ENCODE measurements at places on chromosomes 7 and 10. TPM values are rescaled to one million over a fixed set of nuclear protein-coding genes. Genes with fewer than 3 reads are reported as not detected.

- DNase-seq, result no peak
Observed at GRCh38 chr10:63671317-63671937, 150.2 kb downstream of the REEP3 start.

DNA sequence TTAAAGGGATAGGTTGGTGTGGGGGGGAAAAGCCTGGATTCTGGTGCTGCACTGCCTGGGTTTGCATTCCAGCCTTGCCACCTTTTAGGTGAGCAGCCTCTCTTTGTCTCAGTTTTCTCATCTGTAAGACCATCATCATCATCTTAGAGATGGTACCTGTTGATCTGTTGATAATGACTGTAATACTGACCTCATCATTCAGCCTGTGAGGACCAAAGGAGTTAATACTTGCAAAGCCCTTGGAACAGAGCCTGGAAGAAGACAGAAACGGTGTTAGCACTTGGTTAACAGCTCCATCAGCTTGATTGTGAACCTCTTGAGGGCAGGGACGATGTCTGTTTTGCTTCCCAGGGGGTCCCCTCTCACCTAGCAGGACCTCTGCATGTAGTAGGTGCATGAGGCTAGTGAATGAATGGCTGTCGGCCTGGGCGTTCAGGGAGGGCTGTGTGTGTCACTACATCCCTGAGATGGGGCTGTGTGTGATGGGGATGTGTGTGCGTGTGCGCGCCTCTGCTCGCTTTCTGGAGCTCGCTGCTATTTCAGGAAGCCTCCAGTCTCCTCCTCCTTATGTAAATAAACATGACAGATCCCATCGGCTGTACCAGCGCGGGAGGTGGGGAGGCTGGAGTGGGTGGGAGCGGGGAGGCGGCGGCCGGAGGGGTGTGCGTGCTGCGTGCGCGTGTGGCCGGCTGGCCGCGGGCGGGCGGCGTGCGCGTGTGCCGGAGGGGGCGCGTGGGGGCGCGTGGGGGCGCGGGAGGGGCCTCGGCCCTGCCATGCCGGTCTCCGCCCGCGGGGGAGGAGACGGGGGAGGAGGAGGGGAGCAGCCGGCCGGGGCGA is 61.2 kb downstream of the NEURL1 start:
- DNase-seq, result no peak

Gene ABLIM1
- total RNA-seq, result 76.9 TPM

- DNase-seq, result no peak
Observed at GRCh38 chr7:2475678-2476015, 551 bp downstream of the GRIFIN start.

GRCh38 chr10:3542185-3542611 is 242.8 kb downstream of the KLF6 start:
- DNase-seq, result no peak

GRCh38 chr10:70493660-70494234 is 15.2 kb downstream of the PALD1 start:
- DNase-seq, result peak; percentile 55

Gene FAM25C
- total RNA-seq, result not detected

- DNase-seq, result no peak
Observed at GRCh38 chr7:69864274-69864673, 266.0 kb downstream of the AUTS2 start.

GRCh38 chr10:100204370-100204769 is 18.5 kb upstream of the ERLIN1 start:
- no peak for DNase-seq

Gene PIP4K2A
- 94.6 TPM for total RNA-seq

Gene ENTPD7
- total RNA-seq, result 6.2 TPM

DNA sequence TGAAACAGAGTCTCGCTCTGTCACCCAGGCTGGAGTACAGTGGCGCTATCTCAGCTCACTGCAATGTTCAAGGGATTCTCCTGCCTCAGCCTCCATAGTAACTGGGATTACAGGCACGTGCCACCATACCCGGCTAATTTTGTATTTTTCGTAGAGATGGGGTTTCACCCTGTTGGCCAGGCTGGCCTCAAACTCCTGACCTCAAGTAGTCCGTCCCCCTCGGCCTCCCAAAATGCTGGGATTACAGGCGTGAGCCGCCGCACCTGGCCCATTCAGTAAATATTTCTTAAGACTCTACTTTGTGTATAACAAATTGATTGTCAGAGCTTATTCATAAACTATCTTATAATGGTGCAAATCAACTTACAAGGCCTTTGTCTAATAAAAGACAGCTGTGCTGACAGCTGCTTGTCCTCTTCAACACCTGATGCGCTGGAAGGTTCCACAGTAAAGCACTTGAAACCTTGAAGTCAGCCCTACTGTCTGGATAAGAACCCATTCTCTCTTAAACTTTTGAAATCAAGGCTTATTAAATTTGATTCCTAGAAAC is 14.7 kb downstream of the ECHDC3 start:
- no peak for DNase-seq

Gene AP4M1
- 12.5 TPM for total RNA-seq

Gene CHRM2
- not detected for total RNA-seq

- no peak for DNase-seq
Observed at GRCh38 chr10:130025326-130025725, 61.3 kb upstream of the EBF3 start.

Gene GJD4
- total RNA-seq, result not detected

DNA sequence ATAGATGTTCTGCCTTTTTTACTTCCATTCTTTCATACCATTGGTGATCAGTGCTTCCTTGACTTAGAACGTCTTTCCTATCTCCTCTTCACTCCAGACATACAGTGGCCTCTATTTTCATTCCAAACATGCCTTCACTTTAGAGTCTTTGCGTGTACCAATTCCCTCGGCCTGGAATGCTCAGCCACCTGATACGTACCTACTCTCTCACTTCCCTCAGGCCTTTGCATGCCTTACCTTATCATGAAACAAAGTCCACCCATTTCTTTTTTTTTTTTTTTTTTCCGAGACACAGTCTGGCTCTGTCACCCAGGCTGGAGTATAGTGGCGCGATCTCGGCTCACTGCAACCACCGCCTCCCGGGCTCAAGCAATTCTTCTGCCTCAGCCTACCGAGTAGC is 2.2 kb upstream of the CCNJ start:
- DNase-seq, result no peak

DNA sequence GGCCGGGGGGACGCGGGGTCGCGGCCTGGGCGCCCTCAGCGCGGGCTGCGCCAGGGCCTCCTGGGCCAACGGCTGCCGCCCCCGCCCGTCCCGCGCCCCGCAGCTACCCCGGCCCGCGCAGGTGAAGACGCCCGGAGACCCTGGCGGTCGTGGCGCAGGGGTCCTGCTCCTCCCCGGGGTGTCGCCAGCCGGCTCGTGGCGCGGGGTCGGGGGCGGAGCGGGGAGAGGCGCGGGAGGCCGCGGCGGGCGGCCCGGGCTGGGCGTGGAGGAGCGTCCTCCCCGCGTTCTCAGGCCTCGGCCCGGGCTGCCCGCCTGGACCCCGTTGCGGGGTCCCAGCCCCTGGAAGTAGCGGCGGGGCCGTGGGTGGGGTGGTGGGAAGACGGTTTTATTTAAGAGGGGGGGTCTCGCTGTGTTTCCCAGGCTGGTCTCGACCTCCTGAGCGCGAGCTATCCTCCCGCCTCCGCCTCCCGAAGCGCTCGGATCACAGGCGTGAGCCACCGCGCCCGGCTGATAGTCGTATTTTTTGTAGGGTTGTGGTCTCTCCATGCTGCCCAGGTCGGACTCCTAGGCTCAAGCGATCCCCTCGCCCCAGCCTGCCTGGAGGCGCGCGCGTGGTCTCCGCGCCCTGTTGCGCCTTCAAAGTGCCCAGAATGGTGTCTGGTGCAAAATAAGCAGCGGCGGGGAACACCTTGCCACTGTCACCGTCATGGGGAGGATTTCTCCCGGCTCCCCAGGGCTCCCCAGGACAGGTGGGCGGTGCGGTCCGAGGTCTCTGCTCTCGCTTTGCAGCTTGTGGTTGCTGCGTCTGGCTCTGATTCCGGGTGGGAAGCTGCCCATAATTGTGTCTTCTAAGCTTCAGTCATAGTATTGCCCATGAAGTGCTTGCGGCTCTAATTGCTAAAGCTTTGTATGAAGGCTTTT is 15.3 kb upstream of the SUN1 start:
- peak; percentile 37 for DNase-seq

Gene GALNT17
- not detected for total RNA-seq

- DNase-seq, result no peak
Observed at GRCh38 chr7:71612911-71613310, 481.0 kb downstream of the GALNT17 start.

DNA sequence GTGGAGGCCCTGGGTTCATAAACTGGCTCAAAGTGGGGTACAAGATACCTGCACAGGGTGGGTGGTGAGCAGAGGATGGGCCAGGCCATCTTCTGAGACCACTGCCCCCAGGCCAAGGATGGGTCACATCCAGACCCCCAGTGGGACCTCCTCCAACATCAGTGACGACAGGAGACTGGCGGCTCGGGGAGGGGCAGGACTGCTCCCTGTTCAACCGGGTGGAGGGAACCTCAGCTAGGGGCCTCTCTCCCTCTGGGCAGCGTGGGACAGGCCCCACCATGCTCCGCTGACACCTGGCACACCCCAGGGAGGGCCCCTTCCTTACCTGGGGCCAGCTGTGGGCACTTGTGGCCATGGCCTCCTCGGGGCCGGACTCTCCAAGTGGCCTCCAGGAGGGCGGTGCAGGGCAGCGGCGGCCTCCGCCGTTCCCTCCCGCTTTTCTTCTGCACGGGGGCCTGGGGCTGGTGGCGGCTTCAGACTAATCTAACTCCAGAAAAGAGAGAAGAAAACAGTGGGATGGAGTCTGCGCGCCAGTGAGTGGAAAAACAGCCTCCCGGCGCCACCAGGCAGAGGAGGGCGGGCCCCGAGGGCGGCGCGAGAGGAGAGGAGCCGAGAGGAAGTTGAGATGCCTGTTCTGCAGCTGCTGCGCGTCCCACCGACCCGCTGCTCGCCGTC is at the start of gene CALHM2:
Gene CALHM2, minus strand, starts transcription at position 540 of the 675 bp plus-strand sequence. CDS start 2,429 bp downstream, outside the sequence.
- DNase-seq, result peak; percentile 55

Gene PDGFA
- total RNA-seq, result 7.3 TPM

DNA sequence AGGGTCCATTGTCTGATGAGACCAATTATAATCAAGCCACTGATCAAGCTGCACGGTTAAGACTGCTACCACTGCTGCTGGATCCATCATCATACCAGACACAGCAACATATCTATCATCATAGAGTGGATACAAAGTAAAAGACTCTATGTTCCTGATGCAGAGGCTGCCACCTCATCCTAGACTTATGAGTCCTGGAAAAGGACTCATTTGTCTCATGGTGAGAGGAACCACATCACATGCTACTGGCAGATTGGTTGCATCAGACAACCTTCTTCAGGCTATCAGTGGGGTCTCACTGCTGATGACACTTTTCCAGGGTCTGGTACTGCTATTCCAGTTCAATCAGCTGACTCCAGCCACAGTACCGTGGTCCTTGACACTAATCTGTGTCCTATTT is 79.0 kb downstream of the ABI1 start:
- no peak for DNase-seq

- no peak for DNase-seq
Observed at GRCh38 chr10:84158061-84158460, 15.5 kb upstream of the GPR15LG start.

DNA sequence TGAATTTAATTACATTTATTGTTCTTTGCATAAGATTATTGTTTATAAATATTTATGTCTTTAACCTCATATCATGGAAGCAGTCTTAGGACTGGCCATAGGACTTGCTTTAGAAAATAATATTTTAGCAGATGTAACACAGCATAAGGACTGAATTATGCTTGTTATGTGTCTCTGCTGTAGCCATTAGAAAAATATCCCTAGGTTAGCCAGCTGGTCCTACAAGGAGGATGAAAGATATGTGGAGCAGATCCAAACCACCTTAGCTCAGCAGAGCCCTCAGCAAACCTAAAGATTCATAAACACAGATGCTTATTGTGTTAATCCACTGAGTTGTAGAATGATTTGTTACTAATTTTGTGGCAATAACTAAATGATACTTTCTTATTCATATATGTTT is 166.0 kb upstream of the COL1A2 start:
- no peak for DNase-seq

Gene HEPACAM2
- total RNA-seq, result not detected

Gene INHBA
- not detected for total RNA-seq

GRCh38 chr10:97849687-97850402 is at the start of gene GOLGA7B:
Gene GOLGA7B (plus strand): TSS chr10:97849843. CDS start chr10:97850304, 461 bp downstream.
- peak; percentile 46 for DNase-seq

Gene CFAP43
- not detected for total RNA-seq

GRCh38 chr7:32803406-32804141 is 88.0 kb downstream of the KBTBD2 start:
- no peak for DNase-seq

DNA sequence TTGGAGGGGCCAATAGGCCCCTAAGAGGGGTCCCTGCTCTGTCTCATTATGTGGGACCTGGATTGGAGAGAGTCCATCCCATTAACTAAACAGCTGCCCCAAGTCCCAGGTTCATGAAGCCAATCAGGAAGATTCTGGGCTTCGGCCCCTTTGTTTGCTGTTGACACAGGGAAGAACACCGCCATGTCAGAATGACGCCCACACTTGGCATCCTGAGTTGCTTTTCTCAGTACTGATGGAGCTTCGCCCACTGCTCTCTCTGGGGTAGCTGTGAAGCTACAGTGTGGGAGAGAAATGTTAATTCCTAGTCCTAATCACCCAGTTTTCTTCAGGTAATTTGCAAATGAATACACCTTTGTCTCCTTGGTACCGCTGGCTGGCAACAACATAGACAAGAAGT is 264.7 kb downstream of the GLRX3 start:
- DNase-seq, result no peak

GRCh38 chr10:131206111-131206995 is 105.2 kb downstream of the TCERG1L start:
- DNase-seq, result no peak

Gene TRIM50
- total RNA-seq, result not detected

Gene RNF32
- total RNA-seq, result 2.9 TPM

Measured in activated B cell treated with CpG ODN at 0.5 μM for 24 hours (primary cell).